ENCODE measurements at places on chromosomes 7 and 10.

- no peak for DNase-seq
Observed at GRCh38 chr7:31705377-31705776, 18.4 kb downstream of the PPP1R17 start.

GRCh38 chr7:16023046-16023445, 336.6 kb upstream of the MEOX2 start:
- no peak for DNase-seq

GRCh38 chr10:92813979-92814378, 34.3 kb upstream of the EXOC6 start:
- DNase-seq = no peak

DNA sequence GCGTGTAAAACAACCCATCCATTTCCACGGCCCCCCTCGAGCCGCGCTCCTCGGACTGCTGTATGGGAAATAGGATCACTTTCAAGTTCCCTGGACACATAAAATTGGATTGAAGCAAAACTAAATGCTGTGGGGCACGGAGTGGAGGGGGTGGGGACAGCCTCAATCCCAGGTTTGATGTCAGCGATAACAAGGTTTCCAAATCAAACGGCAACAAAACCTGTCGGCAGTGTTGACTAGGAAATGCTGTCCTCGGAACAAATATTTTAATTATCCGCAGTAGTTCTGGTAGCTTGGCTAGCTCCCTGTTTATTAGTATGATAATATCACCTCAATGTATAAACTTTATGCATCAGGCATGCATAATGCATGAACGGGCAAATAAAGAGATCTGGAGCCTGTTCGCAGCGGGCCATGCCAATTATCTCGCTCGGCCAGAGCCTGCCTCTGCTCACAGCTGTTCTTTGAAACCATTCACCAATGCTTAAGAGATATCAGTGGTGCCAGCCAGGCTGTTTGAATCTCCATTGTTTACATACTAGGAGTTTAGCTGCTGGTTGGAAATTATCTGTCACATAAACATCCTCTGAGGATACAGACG, 161.1 kb downstream of the PAXIP1 start:
- DNase-seq = no peak

GRCh38 chr7:83475420-83475819, 173.5 kb downstream of the SEMA3E start:
- DNase-seq = no peak

DNA sequence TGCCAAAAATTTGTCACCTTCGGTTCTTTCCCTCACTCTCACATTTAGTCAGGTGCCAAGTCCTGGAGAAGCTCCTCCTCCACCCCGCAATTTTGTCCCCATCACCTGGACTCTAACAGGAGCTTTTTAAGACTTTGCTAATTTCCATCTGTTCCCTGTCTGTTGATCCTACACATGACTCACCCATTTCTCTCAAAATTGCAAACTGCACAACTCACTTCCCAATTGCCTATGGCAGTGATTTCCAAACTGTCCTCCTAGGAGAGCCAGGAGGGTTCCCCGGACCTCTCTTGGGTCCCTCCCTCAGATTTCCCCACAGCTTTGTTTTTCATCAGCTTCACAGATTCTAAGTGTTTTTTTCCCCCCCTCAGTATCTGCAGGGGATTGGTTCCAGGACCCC, 120.3 kb downstream of the WNT2 start:
- no peak for DNase-seq

GRCh38 chr10:77580482-77580881, 57.1 kb downstream of the KCNMA1 start:
- no peak for DNase-seq

All from left ventricle myocardium inferior (tissue), 1 donor.